ENCODE measurements at places on chromosomes 12 and 14.

DNA sequence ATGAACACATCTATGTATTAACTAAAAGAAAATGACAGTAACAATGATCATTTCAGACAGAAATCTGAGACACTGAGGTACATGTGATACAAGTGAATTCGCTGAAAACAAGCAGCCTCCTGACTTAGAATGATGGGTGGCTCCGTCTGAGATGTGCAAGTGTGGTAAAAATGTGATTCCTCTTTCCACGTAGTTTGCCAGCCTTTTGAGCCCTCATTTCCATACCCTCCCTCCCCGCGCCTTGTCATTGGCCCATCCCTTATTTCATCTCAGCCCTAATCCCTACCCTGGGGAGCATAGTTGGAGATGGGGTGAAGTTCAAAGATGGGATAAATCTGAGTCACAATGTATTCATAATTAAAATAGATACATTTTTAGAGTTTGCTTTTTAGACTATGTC lies 107.8 kb downstream of the BMP4 start:
- no peaks in the 10 kb centered on the region for H3K36me3 ChIP-seq
- H3K27me3 ChIP-seq, result no peaks in the 10 kb centered on the region
- no peaks in the 10 kb centered on the region for H3K4me1 ChIP-seq
- DNase-seq, result no peak
- no peak overlapping the region for H3K27ac ChIP-seq

DNA sequence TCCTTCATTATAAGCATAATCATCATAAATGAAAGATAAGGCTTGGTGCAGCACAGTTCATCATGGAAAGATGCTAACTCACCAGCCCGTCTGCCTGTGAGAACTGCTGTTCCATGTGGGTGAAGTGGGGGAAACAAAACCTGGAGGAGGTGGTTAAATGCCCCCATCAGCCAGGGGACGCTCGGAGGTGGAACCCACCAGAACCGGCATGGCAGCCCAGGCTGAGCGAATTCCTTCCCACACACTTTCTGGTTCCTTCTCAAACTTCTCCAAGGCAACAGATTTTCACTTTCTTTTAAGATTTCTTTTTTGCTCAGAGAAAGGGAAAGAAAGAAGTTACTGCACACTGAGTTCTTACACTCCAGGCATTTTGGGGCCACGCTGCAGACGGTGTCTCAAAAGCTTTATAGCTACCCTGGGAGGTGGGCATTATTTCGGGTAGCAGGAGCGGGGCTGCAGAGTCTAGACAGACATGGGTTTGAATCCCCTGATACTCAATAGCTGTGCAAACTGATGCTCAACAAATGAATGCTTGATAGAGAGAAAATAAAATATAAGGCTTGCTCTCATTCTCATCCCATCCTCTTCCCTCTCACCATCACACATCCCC lies 190.7 kb downstream of the BCL11B start:
- H3K27me3 ChIP-seq, result no peaks in the 10 kb centered on the region
- peaks cover 4% of the 10 kb centered on the region for H3K36me3 ChIP-seq
- no peak overlapping the region for H3K4me3 ChIP-seq
- no peak for DNase-seq
- H3K27ac ChIP-seq, result no peak overlapping the region
- H3K4me1 ChIP-seq, result peaks cover 12% of the 10 kb centered on the region

DNA sequence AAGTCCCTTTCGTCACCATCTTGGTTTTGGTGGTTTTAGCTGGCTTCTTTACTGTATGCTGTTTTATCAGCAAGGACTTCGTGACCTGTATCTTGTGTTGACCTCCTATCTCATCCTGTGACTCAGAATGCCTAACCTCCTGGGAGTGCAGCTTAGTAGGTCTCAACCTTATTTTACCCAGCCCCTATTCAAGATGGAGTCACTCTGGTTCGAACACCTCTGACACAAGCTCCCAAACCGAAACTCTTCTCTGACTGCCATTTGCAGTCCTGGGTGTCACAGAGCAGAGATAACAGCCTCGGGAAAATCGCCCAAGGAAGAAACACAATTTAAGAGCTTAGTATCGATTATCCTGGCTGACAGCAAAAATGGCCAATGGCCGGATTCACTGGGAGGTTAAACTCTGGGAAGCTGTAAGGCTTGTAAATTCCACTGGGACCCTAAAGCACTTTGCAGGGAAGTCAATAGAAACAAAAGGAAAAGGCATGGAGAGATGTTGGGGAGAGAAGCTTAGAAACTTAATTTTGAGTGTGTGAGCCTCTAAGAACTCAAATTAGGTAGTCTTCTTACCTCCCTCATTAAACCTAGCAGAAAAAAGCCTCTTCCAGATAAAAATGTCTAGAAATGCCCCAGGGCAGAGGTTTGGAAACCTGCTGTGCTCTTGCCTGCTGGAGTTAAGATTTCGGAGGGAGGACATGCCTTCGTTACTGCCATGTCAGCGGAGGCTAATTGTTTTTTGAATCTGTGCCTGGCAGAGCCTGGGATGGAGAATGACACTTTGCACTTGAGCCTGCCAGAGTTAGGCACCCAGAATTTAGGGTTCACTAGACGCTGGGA lies 56.5 kb upstream of the RPH3A start:
- DNase-seq, result no peak
- no peaks in the 10 kb centered on the region for H3K27me3 ChIP-seq
- H3K27ac ChIP-seq, result no peak overlapping the region
- H3K36me3 ChIP-seq, result no peaks in the 10 kb centered on the region

- no peaks in the 10 kb centered on the region for H3K4me1 ChIP-seq
- DNase-seq, result no peak
- H3K27ac ChIP-seq, result no peak overlapping the region
- peaks cover 51% of the 10 kb centered on the region for H3K27me3 ChIP-seq
- H3K4me3 ChIP-seq, result no peak overlapping the region
These were observed 36.3 kb upstream of the OAS1 start for GRCh38 chr12:112870267-112870980.

- no peak overlapping the region for H3K4me3 ChIP-seq
- H3K27ac ChIP-seq, result no peak overlapping the region
These were observed 18.9 kb downstream of the ZCCHC8 start for GRCh38 chr12:122481861-122482260.

GRCh38 chr12:111066744-111067437 lies 146.5 kb upstream of the MYL2 start:
- H3K4me1 ChIP-seq, result peaks cover 21% of the 10 kb centered on the region
- H3K27me3 ChIP-seq, result peaks cover 6% of the 10 kb centered on the region
- H3K4me3 ChIP-seq, result no peak overlapping the region
- DNase-seq, result no peak

GRCh38 chr14:48140804-48141203 lies 465.4 kb upstream of the MDGA2 start:
- H3K36me3 ChIP-seq, result no peaks in the 10 kb centered on the region
- H3K27me3 ChIP-seq, result no peaks in the 10 kb centered on the region
- H3K4me1 ChIP-seq, result no peaks in the 10 kb centered on the region

DNA sequence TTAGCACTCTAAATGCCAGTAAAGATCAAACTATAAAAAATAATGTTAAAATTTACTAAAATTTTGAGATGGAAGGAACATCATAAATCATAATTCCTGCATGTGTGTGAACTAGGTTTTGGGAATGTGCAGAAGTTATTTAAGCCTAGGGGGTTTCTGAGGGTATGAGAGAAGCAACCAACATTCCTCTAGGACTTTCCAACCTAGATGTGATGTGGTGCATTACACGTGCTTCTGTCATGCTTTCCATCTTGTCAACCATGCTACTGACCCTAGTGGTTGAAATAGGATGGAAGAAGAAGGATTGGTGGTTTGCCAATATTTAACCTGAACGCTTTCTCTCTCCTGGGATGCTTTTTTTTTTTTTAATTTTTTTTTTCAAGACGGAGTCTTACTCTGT lies 209.3 kb downstream of the AEBP2 start:
- no peak overlapping the region for H3K4me3 ChIP-seq
- no peaks in the 10 kb centered on the region for H3K4me1 ChIP-seq
- no peaks in the 10 kb centered on the region for H3K27me3 ChIP-seq

DNA sequence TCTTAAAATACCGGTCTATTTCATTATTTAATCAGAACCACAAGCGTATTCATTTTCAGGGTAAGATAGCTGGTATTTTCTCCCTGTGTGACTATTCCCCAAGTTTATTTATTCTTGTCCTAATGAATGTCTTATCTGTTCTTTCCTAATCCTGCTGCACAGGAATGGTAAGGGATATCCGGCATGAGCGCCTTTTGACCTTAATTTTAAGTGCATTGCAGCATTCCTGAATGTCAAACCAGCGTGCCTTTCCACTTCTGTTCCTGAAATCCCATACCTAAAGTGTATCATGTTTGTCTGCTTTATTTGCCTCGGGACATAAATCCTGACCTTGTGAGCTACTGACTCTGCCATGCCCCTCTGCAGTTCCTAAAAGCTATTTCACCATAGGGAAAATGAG lies 1713.2 kb upstream of the FLRT2 start:
- no peak overlapping the region for H3K27ac ChIP-seq
- H3K4me3 ChIP-seq, result no peak overlapping the region
- H3K4me1 ChIP-seq, result no peaks in the 10 kb centered on the region
- no peaks in the 10 kb centered on the region for H3K36me3 ChIP-seq

DNA sequence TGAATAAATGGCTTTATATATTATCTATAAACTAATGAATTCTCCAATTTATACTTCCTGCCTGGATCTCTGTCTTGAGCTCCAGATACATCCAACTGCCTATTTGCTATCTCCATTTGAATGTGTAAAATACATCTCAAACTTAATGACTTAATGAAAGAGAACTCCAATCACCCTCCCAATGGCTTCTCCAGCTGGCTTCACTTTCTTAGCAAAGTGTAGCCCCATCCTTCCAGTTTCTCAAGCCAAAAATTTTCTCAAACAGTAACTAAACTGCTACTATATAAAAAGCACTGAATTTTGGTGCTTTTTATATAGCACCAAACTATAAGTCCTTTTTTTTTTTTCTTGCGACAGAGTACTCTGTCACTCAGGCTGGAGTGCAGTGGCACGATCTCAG lies 2.6 kb downstream of the CRY1 start:
- no peak overlapping the region for H3K27ac ChIP-seq
- H3K4me3 ChIP-seq, result no peak overlapping the region
- H3K36me3 ChIP-seq, result no peaks in the 10 kb centered on the region

DNA sequence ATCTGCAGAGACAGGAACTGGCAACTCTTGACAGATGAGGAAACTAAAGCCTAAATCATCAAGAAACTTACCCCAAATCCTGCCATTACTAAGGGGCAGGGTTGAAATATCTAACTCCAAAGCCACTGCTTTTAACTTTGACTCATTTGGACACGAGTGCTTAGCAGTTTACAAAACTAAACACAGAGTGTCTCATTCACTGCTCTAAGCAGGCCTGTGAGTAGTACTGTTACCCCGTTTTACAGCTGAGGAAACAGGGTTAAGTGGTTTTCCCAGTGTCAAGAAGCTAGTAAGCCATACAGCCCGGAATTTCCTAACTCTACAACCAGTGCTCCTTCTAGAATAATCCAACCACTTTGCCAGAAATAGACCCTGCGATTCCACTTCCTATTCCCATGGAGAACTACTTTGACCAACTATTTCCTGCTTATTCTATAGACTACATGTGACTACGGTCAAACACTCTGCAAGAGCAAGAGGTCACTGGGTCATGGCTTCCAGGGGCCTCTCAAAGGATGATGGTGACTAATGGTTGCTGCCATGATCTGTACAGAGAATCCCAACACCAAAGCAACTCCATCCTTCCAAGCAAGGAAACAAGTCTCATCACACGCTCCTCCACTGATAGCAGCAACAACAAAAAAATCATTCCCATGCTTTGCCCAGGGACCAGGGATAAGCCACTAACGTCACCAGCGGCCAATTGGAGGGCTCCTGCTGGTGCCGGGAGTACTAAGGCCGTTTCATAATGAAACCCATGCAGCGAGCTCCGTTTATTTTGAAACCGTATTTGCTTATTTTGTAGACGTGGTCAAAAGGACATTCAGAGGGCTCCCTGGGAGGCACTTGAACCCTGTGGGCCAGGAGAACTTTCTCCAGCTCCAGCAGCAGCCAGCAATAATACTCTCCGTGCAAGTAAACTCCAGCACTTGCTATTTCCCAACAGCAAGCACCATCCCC lies 56.3 kb downstream of the NUAK1 start:
- H3K27ac ChIP-seq, result no peak overlapping the region
- H3K27me3 ChIP-seq, result peaks cover 15% of the 10 kb centered on the region
- no peaks in the 10 kb centered on the region for H3K4me1 ChIP-seq
- H3K36me3 ChIP-seq, result no peaks in the 10 kb centered on the region
- no peak for DNase-seq

- peak; percentile 76 for DNase-seq
- H3K36me3 ChIP-seq, result peaks cover 9% of the 10 kb centered on the region
- H3K27me3 ChIP-seq, result peaks cover 5% of the 10 kb centered on the region
- H3K4me1 ChIP-seq, result peaks cover 42% of the 10 kb centered on the region
These were observed 66.7 kb downstream of the RESF1 start for GRCh38 chr12:32025906-32026305.

DNA sequence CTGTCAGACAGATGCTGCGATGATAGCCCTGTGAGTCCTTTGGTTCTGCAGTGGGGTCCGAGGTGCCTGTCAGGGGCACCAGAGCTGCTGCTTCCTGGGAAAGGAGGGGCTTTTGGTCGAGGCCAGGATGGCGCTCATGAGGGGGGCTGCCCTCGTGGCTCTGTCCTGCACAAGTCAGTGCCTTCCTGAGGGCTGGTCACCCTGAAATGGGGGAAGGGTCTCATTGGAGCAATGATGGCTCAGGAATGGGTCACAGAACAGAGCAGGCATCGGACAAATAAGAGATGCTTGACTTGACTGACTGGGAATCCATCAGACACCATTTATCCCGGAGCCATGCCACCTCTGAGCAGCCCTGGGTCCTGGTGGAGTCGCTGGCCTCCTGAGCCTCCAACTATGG lies 121.9 kb downstream of the ADGRD1 start:
- DNase-seq, result no peak
- H3K27ac ChIP-seq, result no peak overlapping the region
- H3K4me1 ChIP-seq, result no peaks in the 10 kb centered on the region
- H3K4me3 ChIP-seq, result no peak overlapping the region

DNA sequence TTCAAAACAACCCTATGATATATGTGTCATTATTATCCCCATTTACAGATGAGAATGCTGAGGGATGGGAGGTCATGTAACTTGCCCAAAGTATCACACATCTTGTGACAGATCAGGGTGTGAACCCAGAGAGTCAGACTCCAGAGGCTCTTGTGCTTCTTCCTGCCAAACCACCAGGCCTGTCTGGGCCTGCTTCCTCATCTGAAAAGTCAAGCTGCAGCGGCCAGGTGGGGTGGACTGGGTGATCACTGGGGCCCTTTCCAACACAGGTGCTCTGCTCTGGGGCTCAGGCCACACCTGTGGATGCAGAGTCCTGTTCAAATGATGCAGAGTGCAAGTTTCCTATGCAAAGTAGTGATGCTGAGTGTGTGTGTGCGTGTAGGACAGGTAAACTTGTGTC lies 26.7 kb downstream of the TSPAN11 start:
- DNase-seq, result no peak
- no peak overlapping the region for H3K4me3 ChIP-seq
- no peaks in the 10 kb centered on the region for H3K36me3 ChIP-seq
- H3K27ac ChIP-seq, result no peak overlapping the region

DNA sequence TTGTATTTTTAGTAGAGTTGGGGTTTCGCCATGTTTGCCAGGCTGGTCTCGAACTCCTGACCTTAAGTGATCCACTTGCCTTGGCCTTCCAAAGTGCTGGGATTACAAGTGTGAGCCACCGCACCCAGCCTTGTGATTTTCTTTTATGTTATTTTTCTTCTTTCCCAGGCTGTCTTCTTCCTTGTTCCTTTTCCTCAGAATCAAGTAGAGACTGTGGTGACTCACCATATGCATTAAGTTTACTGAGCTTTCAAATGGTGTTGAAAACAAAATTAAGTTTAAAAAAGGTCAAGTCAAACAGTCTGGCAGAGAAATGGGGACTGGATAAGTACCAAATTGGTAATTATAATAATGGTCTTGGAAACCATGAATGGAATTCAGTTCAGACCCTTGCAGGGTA lies 5.7 kb downstream of the ARPC3 start:
- H3K36me3 ChIP-seq, result peaks cover 40% of the 10 kb centered on the region
- no peak overlapping the region for H3K4me3 ChIP-seq
- H3K27me3 ChIP-seq, result no peaks in the 10 kb centered on the region
- H3K4me1 ChIP-seq, result peaks cover 36% of the 10 kb centered on the region
- H3K27ac ChIP-seq, result no peak overlapping the region
